ENCODE measurements at places on chromosomes 6 and 20. TPM values are rescaled to one million over a fixed set of nuclear protein-coding genes. Genes with fewer than 3 reads are reported as not detected.

The KIAA0408 gene
- 50.0 TPM for total RNA-seq

The SYNJ2 gene
- total RNA-seq: 12.2 TPM

The PPIL1 gene
- total RNA-seq: 19.6 TPM

The EFHC1 gene
- total RNA-seq: 24.7 TPM

The PSORS1C2 gene
- total RNA-seq: not detected

The FGD2 gene
- total RNA-seq: 24.7 TPM

The MYBL2 gene
- 10.5 TPM for total RNA-seq

The STMND1 gene
- total RNA-seq: 2.5 TPM

The RFX6 gene
- total RNA-seq: not detected

The RNF182 gene
- total RNA-seq: 3.3 TPM
